ENCODE measurements at places on chromosomes 7 and 10. TPM values are rescaled to one million over a fixed set of nuclear protein-coding genes. Genes with fewer than 3 reads are reported as not detected.

SPDYE2B gene
- polyA plus RNA-seq = not detected

DNA sequence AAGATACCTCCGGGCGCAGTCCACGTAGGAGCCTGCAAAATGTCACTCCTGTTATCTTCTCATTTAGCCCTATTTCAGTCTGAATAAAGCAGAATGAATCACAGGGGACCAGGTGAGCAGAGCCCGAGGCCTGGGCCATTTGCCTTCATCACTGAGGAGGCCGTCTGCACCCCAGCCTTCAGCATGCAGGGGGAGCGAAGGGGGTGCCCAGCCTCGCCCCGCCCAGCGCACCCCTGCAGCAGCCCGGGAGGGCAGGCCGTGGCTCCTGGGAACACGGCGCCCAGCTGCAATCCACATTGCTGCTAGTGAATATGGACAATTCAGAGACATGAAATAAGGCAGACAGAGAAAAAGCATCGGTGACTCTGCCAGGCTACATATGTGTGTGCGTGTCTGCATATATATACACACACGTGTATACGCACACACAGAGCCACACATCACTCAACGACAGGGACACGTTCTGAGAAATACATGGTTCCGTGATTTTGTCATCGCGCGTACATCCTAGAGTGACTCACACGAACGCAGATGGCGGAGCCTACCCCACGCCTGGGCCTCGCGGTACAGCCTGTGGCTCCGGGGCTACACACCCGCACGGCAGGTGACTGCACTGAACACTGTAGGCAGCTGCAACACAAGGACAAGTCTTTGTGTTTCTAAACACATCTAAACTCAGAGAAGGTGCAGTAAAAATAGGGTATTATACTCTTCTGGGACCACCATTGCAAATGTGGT is 15.2 kb upstream of the ELFN1 start:
- no peak for DNase-seq

GRCh38 chr10:10630281-10630680 is 387.4 kb upstream of the CELF2 start:
- no peak for DNase-seq

GRCh38 chr10:50422259-50422658 is 170.9 kb upstream of the ASAH2 start:
- DNase-seq = no peak

- no peak for DNase-seq
Observed at GRCh38 chr10:114854906-114855305, 33.3 kb downstream of the FHIP2A start.

DNA sequence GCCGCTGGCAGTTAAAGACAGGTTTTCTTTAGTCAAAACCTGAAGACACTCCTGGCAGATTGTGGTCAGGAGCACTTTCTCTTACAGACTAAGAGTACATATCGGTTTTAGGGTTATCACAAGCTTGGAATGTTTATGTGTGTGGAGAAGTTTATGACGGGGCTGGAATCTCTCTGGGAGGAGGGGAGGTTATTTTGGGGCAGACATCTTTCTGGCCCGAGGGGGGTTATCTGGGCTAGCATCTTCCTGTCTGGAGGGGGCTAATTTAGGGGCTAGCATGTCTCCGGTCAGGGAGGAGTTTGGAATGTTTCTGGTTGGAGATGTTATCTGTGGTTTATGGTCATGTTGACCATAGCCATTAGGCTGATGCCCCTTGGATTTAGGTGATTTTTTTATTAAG is 141.2 kb upstream of the KIF5B start:
- DNase-seq = no peak
